ENCODE measurements at places on chromosomes 2 and 18.

DNA sequence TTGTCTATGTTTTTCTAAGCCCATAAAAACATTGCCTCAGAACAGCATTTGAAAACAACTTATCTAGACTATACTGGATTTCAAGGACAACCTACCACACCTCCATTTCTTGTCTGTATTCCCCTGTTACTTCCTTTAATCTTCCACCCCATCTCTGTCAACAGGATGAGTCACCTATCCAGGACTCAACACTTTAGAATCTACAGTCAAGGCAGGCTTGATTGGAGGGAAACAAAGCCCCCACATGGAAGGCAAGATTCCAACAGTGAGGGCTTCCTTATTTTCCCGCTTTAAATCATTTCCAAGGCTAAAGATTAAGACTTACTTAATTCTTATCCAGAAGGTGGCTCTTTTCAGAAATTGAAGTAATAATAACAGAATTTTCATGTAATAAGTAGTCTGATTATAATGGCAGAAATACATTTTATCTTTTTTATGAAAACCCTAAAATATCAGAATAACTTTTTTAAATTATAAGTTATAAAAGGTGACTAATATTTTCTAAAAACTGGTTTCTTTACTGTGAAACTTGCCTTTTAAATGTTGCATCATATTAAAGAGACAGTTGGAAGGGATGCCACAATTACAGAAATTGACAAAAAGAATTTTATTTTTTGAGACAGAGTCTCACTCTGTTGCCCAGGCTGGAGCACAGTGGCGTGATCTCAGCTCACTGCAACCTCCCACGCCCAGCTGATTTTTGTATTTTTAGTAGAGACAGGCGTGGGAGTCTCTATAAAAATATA is 138.7 kb upstream of the CCDC150 start:
- H3K27me3 ChIP-seq = no peaks in the 10 kb centered on the region
- no peak overlapping the region for H3K27ac ChIP-seq
- DNase-seq = no peak
- H3K36me3 ChIP-seq = no peaks in the 10 kb centered on the region

- H3K4me1 ChIP-seq = peaks cover 7% of the 10 kb centered on the region
- H3K4me3 ChIP-seq = no peak overlapping the region
- peak overlapping the region; percentile 44 for H3K27ac ChIP-seq
- H3K27me3 ChIP-seq = no peaks in the 10 kb centered on the region
- DNase-seq = no peak
Measured at GRCh38 chr18:44388329-44388728, 292.4 kb upstream of the SETBP1 start.

DNA sequence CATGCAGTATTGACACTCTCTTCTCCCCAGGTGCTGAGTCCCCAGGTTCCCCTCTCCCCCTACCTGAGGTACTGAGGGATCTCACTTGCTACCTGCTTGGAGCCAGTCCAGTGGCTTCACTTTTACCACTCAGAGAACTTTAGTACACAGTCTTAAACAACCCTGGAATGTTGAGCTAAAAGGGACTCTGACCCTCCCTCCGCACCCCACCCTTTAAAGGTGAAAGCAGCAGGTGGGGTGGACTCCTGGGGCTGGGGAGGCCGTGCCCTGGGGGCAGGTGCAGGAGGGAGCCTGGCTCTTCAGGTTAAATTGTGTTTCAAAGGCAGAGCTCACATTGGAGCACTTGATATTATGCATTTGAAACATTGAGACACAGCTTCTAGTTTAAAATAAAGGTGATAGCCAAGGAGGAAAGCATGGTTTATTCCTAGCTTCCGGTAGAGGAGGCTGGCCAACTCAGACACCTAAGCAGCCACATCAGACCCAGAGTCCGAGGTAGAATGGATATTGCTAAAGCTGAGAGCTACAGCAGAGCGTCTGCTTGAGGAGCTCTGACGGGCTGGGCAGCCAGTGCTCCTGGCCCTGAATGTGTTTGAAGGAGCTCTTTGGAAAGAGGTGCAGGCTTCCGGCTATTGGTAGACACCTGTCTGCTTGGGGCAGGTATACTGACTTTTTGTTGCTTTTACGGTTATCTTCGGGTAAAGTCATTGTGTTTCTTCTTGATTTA is 196.4 kb downstream of the AGAP1 start:
- no peak overlapping the region for H3K27ac ChIP-seq
- no peaks in the 10 kb centered on the region for H3K36me3 ChIP-seq
- no peak overlapping the region for H3K4me3 ChIP-seq
- H3K4me1 ChIP-seq = no peaks in the 10 kb centered on the region
- no peaks in the 10 kb centered on the region for H3K27me3 ChIP-seq

DNA sequence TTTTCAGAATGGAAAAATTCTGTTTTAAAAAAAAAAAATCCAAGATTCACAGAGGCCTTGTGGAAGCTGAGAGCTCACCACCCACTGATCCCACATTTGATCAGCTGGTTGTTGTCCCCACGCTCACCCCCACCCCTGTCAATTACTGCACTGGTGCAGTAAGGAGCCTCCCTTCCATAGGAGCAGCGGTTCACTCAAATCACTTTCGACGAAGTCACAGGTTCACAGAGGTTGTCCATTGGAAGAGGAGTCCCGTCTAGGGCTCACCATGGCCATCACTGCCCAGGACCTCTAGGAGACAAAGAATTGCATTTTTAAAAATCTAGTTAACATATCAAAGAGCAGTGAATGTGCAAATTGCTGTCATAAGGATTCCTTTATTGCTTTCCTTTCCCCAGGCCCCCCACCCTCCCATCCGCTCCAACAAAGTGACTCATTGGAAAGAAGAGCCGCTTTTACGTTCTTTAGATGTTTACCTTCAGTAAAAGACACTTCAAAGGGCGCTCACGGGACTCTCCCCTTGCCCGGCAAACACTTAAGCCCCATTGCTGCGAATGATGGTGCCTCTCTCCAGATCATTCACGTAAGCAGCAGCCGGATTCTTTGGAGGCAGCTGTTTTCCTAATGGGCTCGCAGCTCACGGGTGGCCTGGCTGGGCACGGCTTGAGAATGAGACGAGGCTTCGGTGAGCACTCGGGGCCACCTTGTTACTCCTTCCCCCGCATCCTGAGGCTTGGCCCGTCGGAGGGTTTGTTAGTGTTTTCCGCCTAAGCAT is 165.5 kb upstream of the SALL3 start:
- no peaks in the 10 kb centered on the region for H3K4me1 ChIP-seq
- no peak for DNase-seq
- H3K4me3 ChIP-seq = no peak overlapping the region

DNA sequence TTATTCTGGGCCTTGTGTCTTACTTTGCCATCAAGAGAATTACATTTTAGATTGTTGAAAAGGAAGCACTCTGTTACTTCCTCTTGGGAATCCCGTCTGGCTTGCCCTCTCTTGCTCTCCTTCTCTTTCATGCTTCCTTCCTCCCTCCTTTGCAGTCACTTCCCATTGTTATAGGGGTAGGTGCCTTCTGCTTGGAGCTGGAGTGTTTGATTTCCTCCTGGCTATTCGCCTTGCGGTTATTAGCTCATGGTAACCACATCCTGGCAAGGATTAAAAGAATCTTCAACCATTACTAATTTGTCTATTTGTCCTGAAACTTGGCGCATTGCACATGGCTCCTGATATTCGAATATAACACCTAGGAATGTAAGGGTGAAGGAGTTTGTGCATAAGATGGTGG is 115.0 kb downstream of the CERS6 start:
- H3K4me1 ChIP-seq = peaks cover 21% of the 10 kb centered on the region
- DNase-seq = no peak
- no peak overlapping the region for H3K27ac ChIP-seq
- H3K36me3 ChIP-seq = no peaks in the 10 kb centered on the region

DNA sequence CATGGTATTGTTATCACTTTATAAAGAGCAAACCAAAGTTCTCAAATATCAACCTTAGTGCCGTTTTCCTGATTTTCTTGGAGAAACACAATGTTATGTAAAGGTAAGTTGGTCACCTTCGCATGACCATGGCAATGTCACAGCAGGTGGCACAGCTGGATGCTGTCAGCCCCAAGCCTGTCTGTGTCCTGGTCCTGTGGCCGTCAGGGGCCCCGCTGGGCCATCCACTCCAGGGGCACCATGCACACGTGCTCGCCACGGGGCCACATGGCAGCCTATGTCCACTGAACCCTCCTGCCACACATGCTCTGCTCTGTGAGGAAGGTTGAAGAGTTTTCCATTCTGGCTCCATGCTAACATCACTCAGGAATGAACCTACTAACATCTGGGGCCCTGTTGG is 85.9 kb downstream of the EIPR1 start:
- no peaks in the 10 kb centered on the region for H3K36me3 ChIP-seq
- no peaks in the 10 kb centered on the region for H3K27me3 ChIP-seq
- peak; percentile 45 for DNase-seq
- H3K4me3 ChIP-seq = no peak overlapping the region
- no peak overlapping the region for H3K27ac ChIP-seq

GRCh38 chr2:109351164-109351756 is 222.3 kb downstream of the SH3RF3 start:
- no peaks in the 10 kb centered on the region for H3K36me3 ChIP-seq
- peaks cover 22% of the 10 kb centered on the region for H3K4me1 ChIP-seq

DNA sequence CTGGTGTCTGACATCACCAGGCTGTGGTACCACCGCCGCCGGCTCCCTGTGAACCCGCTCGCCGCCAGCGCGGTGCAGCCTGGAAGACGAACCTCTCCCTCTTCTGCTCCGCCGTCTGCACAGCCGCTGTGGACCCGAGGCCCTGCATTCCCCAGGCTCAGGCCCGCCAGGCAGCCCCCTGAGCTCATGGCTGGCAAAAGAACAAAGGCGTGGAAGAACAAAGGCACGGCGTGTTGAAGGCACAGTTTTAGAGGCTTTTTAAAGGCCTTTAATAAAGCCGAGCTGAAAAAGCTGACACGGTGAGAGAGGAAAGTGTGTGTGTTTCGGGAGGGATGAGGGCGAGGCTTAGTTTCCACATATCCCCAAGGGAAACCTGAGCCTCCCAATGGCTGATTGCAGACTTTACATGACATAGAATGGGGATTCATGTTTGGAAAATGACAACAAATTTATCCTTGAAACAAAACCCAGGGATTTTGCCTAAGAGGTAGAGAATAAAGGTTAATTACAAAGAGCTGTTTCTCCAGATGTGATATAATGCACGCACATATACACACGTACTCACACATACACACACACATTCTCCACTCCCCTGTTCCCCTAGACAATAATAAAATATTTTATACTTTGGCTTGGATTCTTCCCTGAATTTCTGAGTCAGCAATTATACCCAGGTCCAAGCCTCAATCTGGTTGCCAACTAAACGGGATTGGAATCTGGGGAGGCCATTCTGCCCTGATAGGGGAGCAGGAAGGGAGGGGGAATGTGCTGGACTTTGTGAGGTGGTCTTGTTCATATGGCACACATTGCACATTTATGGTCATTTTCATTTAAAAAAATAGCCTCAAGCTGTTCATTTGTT is 39.7 kb downstream of the RFX8 start:
- no peak for DNase-seq
- no peaks in the 10 kb centered on the region for H3K4me1 ChIP-seq
- H3K36me3 ChIP-seq = no peaks in the 10 kb centered on the region
- H3K27me3 ChIP-seq = no peaks in the 10 kb centered on the region
- H3K4me3 ChIP-seq = no peak overlapping the region
- H3K27ac ChIP-seq = no peak overlapping the region

DNA sequence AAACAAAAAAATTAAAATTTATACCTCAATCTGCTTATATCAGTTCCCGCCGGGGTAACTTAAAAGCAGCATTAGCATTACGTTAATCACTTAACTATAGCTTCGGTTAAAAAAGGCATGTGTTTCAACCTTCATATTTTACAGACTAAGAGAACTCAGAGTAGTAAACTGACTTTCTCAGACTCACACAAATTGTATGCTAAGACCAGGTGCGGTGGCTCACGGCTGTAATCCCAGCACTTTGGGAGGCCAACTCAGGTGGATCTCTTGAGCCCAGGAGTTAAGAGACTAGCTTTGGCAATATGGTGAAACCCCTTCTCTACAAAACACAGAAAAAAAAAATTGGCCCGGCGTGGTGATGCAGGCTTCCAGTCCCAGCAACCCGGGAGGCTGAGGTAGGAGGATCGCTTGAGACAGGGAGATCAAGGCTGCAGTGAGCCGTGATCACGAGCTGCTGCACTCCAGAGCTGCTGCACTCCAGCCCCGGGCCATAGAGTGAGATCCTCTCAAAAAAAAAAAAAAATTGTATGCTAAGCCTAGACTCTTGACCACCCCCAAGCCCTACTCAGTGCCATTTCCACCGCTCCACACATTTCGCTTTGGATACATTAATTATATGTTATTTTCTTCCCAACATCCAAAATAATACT is 2.4 kb downstream of the HNRNPLL start:
- peak overlapping the region; percentile 74 for H3K4me3 ChIP-seq
- H3K27ac ChIP-seq = peak overlapping the region; percentile 94
- DNase-seq = no peak
- no peaks in the 10 kb centered on the region for H3K36me3 ChIP-seq

DNA sequence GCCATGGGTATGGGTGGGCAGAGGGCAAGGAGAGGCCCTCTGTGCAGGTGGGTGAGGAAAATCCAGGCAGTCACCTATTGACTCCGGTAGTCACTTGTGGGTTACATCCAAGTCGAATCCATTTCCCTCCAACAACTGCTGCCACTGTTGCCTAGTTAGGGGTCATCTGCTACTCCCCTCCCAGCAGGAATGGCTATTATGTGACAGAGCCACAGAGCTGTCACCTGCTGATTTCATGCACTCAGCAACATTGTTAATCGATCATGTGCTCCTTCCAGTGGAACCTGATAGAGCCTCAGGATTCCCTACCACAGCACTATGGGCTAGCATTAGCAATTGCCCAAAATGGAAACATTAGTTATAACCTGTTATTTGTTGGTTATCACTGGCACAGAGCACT is 31.4 kb downstream of the POLR1A start:
- DNase-seq = no peak
- H3K36me3 ChIP-seq = peaks cover 46% of the 10 kb centered on the region
- peaks cover 19% of the 10 kb centered on the region for H3K4me1 ChIP-seq
- H3K4me3 ChIP-seq = no peak overlapping the region
